ENCODE measurements at places on chromosomes 16 and 17.

GRCh38 chr17:14744761-14745473 lies 444.0 kb downstream of the HS3ST3B1 start:
- no peak for DNase-seq

DNA sequence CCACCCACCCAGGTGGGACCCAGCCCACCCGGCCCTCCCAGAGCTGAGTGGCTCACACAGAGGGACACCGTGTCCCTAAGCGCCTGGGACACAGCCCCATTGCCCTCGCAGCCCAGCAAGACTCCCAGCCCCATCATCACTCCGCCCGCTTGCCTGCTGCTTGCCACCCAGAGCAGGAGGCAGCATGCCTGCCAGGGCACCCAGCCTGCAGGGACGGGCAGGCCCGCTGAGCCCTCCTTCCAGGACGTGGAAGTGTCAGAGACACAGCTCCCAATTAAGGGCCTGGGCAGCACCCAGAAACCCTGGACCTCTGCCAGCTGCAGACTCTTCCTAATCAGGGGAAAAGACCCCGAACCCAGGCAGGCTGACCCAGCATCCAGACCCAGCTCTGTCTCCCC lies 17.2 kb upstream of the OSGIN1 start:
- no peak for DNase-seq

DNA sequence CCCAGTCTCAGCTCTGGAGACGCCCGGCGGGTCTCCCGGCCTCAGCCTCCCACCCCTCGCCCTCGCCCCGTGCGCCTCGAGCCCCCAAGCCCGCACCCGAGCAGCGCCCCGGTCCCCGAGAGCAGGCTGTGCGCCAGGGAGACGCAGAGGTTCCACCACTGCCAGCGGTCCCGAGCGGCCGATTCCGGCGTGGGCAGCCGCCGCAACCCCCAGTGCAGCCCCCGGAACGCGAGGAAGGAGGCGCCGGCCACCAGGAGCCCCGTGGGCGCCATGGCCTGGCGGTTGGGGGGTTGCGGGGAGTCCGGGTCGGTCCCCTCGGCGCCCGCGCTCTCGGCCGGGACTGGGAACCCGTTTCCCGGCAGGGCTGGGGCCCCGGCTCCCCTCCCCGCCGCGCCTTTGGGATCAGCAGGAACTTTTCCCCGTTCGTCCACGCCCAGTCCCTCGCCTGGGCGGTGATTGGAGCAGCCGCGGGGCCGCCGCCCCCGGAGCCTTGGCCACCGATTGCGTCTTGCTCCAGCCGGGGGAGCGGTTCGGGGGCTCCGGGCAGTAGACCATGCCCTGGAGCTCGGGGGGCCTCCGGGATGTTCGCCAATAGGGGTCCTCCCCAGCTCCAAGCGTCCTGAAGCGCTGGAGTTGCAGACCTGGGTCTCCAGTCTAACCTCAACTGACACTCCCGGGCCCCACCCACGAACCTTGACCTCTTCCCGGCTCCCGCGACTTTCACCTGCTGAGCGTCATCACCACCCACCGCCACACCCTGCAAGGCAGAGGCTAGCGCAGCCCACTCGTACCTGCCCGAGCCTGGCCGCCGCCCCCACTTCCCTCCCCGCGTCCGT lies at the start of gene TLCD2:
Gene TLCD2, minus strand, starts transcription at position 407 of the 836 bp plus-strand sequence. Its CDS starts 135 bp downstream, at position 272.
- no peak for DNase-seq

DNA sequence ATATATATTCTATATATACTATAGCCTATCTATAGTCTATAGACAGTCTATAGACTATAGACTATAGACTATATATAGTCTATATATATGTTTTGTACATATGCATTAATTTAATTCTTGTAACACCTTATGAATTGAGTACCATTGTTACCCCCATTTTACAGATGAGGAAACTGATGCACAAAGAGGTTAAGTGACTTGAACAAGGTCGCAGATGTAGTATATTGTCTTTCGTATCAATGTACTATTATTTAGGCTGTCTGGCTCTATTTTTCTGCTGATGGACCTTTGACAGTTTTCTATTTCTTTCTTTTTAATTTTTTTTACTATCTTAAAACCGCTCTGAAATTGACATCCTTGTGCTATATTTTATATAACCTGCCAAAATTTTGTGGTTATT lies 14.6 kb downstream of the LRRC36 start:
- DNase-seq: no peak

DNA sequence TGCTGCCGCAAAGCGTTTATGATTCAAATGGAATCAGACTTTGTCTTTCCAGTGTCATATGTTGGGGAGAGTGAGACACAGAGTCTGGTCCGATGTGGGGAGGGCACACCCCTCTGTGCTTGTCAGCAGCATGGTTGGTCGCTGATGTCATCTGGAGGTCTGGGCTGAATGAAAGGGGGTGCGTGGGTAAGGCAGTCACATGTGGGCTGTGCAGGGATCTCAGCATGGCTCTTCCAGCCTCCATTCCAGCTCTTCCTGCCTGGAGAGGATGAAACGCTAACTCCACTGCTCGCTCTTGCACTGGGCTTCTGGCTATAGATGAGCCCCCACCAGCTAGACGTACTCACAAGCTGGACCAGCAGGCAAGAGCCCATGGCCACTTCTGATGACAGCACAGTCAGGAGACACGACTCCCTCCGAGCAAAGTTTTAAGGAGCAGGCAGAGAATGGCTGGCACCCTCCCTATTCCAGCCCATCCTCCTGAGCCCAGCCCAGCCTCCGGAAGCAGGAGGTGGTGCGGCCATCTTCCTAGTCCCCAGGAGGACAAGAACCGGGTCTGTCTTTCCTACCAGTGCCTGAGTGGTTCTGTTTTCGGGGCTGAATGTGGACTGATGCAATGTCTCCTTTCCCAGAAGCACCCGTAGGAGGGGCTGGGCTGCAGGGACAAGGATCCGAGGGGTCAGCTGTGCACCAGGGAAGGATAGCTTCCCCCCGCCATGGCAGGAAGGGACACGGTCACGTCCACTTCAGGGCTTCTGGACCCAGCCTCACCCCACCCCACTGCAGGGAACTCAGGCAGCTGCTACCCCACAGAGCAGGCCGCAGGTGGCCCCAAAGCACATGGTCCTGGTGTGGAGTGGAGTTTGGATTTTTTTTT lies 41.5 kb upstream of the CBFA2T3 start:
- no peak for DNase-seq

DNA sequence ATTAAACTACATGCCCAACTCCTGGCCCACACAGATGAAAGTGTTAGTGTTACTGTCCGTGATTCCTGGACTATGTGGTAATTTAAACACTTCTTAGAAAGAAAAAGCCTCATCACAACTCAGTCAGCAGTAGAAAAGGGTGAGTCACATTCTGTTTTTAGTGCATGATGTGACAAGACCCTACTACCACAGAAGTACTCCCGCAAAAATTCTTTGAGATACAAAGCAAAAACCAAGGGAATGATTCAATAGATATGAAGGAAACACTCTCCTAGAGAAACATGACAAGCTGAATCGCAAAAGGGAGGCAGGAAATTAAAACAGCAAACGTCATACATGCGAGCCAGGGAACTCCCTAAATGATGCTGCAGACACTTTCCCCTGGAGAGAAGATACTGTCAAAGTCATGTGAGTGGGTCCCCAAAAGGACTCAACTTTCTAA lies 14.4 kb downstream of the SNN start:
- no peak for DNase-seq

DNA sequence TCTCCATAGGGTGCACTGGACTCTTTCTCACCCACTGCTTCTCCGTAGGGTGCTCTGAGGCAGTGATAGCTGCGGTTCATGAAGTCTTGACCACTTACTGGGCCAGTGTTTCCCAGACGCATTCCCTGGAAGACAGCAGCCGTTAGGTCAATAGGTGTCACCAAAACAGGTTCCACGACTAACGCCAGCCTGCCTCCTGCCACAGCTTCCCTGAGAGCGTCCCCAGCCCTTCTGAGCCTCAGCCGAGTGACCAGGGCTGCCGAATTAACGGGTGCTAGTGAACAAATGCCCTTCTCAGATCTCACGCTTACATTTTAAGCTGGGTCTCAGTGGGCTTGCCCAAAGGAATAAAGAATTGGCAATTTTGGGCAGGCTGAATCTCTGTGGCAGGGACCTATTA lies 188.7 kb upstream of the TNRC6C start:
- no peak for DNase-seq

GRCh38 chr16:78069913-78070312 lies 29.5 kb upstream of the WWOX start:
- no peak for DNase-seq

GRCh38 chr17:17958982-17959381 lies 13.2 kb downstream of the TOM1L2 start:
- DNase-seq: no peak

GRCh38 chr17:2924211-2924610 lies 128.0 kb downstream of the RAP1GAP2 start:
- no peak for DNase-seq

- DNase-seq: no peak
These were observed 50.1 kb upstream of the CLEC19A start for GRCh38 chr16:19235478-19235877.

- no peak for DNase-seq
These were observed 740 bp downstream of the NFATC2IP start for GRCh38 chr16:28951410-28951943.

GRCh38 chr16:84303023-84303422 lies 8.3 kb downstream of the WFDC1 start:
- DNase-seq: no peak

- no peak for DNase-seq
These were observed 3.8 kb upstream of the WIPI1 start for GRCh38 chr17:68461122-68461539.

DNA sequence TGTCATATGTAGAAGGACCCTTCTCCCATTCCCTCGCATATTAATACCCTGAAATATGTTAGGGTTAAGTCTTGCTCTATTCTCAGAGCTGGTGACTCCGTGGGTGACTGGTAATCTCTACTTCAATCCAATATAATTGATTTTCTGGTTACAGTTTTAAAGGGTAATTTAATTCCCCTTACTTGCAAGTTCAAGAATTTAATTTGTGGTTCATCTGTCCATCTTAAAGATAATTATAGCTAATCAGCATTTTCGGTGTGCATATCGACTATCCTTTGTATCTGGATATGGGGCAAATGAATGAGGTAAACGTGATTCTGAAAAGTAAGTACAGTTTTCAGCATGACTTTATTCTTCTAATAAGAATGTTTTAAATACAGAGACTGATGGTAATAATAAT lies 250.0 kb downstream of the CNTNAP4 start:
- no peak for DNase-seq

- no peak for DNase-seq
These were observed 4.4 kb downstream of the RTN4RL1 start for GRCh38 chr17:2020721-2021120.

DNA sequence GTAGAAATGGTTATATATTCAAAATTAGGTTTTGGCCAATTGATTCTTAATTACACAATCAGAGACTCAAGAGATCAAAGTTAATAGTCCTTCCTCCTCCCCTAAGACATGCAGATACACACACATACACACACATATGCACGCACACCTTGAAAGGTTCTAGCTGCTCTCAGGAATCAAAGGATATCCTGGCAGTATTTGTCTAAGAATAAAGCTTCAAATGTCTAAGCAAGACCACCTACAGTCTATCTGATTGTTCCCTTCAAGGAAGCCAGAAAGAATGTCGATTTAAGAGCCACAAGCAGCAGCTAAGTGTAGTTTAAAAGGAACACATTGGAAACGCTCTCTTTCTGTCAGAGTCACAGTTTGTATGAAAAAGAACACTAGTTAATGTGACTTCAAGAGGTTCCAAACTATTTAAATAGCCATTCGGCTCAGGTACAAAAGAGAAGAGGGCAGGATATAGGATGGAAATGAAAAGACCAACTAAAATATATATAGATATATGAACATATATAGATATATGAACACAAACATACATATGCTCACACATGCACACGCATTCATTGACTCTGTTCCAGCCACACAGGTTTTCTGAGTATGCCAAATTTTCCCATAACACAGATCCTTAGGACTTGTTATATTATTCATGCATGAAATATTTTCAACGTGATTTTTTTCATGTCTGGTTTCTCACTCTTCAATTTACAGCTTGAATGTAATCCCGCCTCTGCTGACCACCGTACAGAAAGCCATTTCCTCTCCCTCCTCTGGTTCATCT lies 79.0 kb downstream of the CDH8 start:
- DNase-seq: no peak

DNA sequence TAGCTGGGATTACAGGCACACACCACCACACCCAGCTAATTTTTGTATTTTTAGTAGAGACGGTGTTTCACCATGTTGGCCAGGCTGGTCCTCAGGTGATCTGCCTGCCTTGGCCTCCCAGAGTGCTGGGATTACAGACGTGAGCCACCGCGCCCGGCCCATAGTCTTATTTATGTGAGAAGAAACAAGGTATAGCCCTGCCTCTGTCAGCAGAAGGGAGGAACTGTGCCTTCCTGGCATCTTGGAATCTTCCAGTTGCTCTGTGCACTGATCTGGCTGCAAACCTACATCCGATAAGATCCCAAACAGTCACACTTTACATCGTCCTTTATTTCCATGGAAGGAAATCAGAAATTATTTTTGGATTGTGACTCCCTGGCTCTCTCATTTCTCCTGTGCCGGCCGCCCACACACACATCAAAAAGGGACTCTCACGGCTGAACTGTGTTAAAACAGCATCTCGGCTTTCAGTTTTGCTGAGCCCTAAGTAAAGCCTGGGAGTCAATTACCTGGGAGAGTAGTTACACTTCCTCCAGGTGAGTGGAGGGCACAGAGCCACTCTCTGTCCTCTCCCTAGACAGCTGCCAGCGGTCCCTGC lies 23.3 kb downstream of the WIPI1 start:
- DNase-seq: no peak

GRCh38 chr17:48439875-48440505 lies 10.0 kb upstream of the SKAP1 start:
- DNase-seq: no peak

Measured in NCI-H1048 (cell line).